ENCODE measurements at places on chromosomes 5 and 9. TPM values are rescaled to one million over a fixed set of nuclear protein-coding genes. Genes with fewer than 3 reads are reported as not detected.

GRCh38 chr5:24497591-24498157 lies 147.1 kb downstream of the CDH10 start:
- no peaks in the 10 kb centered on the region for H3K27me3 ChIP-seq
- H3K36me3 ChIP-seq = no peaks in the 10 kb centered on the region
- no peaks in the 10 kb centered on the region for H3K4me1 ChIP-seq
- no peak overlapping the region for H3K4me3 ChIP-seq
- H3K27ac ChIP-seq = no peak overlapping the region

SLC24A2 gene
- not detected for total RNA-seq

GRCh38 chr5:35067985-35068384 lies 20.2 kb upstream of the AGXT2 start:
- H3K4me3 ChIP-seq = no peak overlapping the region
- no peak for DNase-seq
- H3K27ac ChIP-seq = no peak overlapping the region
- H3K36me3 ChIP-seq = no peaks in the 10 kb centered on the region
- H3K4me1 ChIP-seq = no peaks in the 10 kb centered on the region

- DNase-seq = no peak
- H3K27me3 ChIP-seq = peaks cover 7% of the 10 kb centered on the region
- no peak overlapping the region for H3K27ac ChIP-seq
- no peaks in the 10 kb centered on the region for H3K4me1 ChIP-seq
- H3K36me3 ChIP-seq = no peaks in the 10 kb centered on the region
These were observed 75.9 kb upstream of the DAB2 start for GRCh38 chr5:39500551-39501175.

GRCh38 chr9:32986971-32987370 lies 14.5 kb downstream of the APTX start:
- no peak overlapping the region for H3K27ac ChIP-seq
- DNase-seq = no peak
- peaks cover 7% of the 10 kb centered on the region for H3K4me1 ChIP-seq
- no peaks in the 10 kb centered on the region for H3K27me3 ChIP-seq
- no peak overlapping the region for H3K4me3 ChIP-seq

DNA sequence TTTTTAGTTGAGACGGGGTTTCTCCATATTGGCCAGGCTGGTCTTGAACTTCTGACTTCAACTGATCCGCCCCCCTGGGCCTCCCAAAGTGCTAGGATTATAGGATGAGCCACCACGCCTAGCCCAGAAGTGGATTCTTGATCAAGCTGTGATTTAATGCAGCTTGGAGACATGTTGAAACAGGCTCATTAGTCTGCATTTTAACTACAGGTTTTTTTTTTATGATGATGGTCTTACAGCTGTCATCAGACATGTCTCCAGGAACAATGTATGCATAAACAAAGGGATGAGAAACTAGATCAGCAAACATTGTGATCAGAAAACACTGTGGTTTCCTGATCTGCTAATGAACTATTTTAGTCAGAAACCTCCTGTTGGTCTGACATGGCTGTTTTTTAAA lies 30.0 kb upstream of the PLPP1 start:
- DNase-seq = no peak
- no peak overlapping the region for H3K27ac ChIP-seq
- peaks cover 1% of the 10 kb centered on the region for H3K27me3 ChIP-seq
- peaks cover 8% of the 10 kb centered on the region for H3K4me1 ChIP-seq

GLRA1 gene
- not detected for total RNA-seq

DNA sequence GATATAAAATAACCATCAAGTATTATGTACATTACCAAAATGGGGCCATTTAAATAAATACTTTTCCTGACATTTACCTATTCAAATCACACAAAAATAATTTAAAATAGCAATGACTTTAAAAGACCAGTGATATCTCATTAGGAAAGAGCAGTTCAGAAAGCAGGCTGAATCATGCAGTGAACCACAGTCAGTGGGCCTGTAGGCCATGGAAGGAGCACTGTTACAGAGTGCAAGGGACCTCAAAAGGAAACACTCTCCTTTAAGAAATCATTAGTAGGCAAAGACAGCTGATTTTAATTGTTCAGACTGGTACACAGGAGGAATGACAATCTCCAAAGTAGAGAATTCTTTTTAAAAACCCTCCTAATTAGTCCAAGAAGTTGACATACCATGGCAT lies 283.5 kb upstream of the EFNA5 start:
- H3K4me3 ChIP-seq = no peak overlapping the region
- peaks cover 3% of the 10 kb centered on the region for H3K36me3 ChIP-seq
- no peak for DNase-seq
- H3K27me3 ChIP-seq = no peaks in the 10 kb centered on the region
- H3K27ac ChIP-seq = no peak overlapping the region

DNA sequence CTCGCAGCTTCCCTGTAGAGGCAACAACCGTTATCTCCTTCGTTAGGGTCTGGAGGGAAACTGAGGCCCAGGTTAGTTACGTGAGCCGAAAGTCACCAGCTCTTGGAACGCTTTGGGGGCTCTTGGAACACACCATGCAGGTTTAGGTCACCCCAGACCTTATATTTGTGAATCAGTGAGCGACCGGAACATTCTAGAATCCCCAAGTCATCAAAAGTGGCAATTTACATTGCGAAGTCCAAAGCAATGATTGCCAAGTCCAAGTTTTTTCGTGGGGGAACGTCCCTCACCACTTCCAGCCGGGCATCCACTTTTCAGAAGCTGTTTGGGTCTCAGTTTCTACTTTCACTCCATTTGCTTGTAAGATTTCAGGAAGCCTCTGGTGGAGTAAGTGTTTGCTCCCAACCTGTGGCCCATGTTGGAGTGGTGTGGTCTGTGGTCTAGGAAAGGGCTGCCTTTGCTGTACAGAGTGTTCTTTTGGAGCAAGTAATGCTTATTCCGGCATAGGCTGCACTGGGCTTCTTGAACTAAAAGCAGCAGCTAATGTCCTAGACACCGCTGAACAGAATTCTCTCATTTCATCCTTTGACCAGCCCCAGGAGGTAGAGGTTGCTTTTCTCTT lies 32.8 kb upstream of the SPRY4 start:
- peak overlapping the region; percentile 77 for H3K4me3 ChIP-seq
- H3K36me3 ChIP-seq = no peaks in the 10 kb centered on the region
- peaks cover 41% of the 10 kb centered on the region for H3K4me1 ChIP-seq
- no peaks in the 10 kb centered on the region for H3K27me3 ChIP-seq
- H3K27ac ChIP-seq = peak overlapping the region; percentile 83

DNA sequence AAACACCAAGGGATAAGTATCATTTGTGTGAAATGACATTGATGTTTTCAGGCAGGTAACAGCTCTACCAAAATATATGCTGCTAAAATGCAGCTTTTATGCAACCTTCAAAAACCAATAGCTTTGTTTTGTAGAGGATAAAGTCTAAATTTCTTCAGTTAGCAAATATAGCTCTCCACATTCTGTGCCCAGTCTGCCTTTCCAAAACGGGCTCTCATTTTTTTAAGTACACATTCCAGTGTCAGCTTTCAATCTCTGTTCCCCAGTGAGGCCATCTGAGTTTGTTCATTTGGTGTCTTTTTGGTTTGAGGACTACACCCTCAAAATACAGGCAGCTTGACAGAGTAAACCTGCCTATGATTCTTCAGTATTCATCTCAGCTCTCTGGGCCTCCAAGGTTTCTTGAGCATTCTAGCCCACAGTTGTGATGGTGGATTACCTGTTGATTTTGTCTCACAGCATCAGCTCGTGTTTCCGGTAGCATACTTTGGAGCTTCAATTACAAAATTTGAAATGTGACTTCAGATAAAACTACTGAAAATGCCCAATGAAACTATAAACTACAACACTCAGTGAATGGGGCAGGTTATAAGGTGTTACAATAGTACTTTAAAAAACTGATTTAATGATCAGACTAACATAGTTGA lies 55.7 kb downstream of the NR3C1 start:
- H3K36me3 ChIP-seq = peaks cover 16% of the 10 kb centered on the region
- DNase-seq = no peak
- no peak overlapping the region for H3K4me3 ChIP-seq
- peaks cover 27% of the 10 kb centered on the region for H3K4me1 ChIP-seq
- no peak overlapping the region for H3K27ac ChIP-seq

- no peak for DNase-seq
- no peaks in the 10 kb centered on the region for H3K4me1 ChIP-seq
- no peak overlapping the region for H3K27ac ChIP-seq
- H3K36me3 ChIP-seq = no peaks in the 10 kb centered on the region
- no peaks in the 10 kb centered on the region for H3K27me3 ChIP-seq
These were observed 46.7 kb downstream of the MYO10 start for GRCh38 chr5:16889203-16889971.

LCN12 gene
- total RNA-seq = 2.5 TPM

TSSK1B gene
- total RNA-seq = not detected

PPP3R2 gene
- total RNA-seq = not detected

DNA sequence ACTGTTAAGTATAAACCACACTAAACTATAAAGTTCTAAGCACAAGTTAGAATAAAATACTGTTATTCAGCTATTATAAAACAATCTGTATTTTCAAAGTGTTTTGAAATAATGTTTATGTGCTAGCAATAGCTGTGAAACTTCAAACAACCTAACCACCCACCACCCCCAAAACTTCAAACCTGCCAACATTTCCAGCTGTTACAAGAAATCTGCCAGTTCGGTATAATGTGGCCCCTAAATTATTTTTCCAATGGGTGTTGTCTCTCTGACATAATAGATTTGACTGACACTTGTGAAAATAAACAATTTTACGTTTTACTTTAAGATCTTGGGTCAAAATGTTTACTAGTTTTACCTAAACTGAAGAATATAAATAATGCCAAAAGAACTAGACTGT lies 24.7 kb downstream of the MAPKAP1 start:
- no peaks in the 10 kb centered on the region for H3K4me1 ChIP-seq
- no peak for DNase-seq
- H3K27ac ChIP-seq = no peak overlapping the region
- H3K4me3 ChIP-seq = no peak overlapping the region
- H3K27me3 ChIP-seq = no peaks in the 10 kb centered on the region
- H3K36me3 ChIP-seq = peaks cover 3% of the 10 kb centered on the region

NADK2 gene
- total RNA-seq = 16.2 TPM

DNA sequence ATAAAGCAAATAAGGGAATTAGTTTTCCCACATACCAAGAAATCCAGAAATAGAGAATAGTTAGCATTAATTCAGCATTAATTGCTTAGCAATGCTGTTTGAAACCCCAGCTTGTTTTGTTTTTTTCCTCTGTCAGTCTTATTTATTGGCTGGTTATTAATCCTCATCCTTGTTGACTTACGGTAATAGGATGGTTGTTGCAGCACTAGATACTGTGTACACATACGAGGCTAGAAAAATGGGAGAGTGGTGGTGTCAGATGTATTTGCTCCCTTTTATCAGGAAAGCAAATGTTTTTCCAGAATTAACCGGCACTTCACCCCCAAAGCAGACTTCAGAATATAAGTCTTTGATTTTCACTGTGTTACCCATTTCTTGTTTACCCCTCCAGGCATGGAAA lies 60.4 kb downstream of the ERBIN start:
- peaks cover 4% of the 10 kb centered on the region for H3K4me1 ChIP-seq
- no peak overlapping the region for H3K27ac ChIP-seq
- peaks cover 10% of the 10 kb centered on the region for H3K36me3 ChIP-seq
- no peaks in the 10 kb centered on the region for H3K27me3 ChIP-seq
- no peak for DNase-seq
- no peak overlapping the region for H3K4me3 ChIP-seq

DNA sequence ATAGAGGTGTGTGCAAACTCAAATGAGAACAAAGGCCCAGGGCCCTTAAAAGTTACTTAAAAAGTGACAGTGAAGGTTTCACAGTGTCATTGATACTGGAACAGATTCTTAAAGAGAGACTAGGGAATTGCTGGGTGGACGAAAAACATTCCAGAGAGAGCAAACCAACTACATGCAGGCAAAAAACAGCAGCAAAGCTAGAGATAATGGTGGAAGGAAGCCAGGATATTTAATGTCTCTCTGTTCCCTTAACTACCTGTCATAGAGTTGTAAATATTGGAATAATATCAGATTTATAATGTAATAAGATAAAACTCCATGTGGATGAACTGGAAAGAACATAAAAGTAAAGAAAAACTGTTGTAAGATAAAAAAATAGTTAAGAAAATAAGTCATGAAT lies 508.6 kb downstream of the TAF11L14 start:
- H3K27me3 ChIP-seq = no peaks in the 10 kb centered on the region
- no peak for DNase-seq
- H3K4me3 ChIP-seq = no peak overlapping the region
- no peaks in the 10 kb centered on the region for H3K4me1 ChIP-seq

DNA sequence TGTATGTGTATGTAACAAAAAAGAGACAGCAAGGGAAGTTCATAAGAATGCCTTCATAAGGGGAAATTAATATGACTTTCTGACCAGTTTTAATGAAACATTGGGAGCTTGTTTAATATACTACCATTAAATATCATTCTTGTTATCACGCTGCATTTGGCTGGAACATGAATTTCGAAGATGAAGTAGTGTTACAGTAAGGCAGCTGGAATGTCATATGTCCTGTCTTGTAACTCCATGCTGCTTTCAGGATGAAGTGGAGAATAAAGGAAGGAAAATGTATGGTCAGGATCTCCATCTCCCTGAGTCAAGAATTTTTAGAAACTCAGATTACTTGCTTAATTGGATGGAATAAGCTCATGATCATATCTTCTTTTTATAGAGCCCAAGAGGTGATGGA lies 61.5 kb upstream of the DMAC1 start:
- H3K4me1 ChIP-seq = no peaks in the 10 kb centered on the region
- no peak overlapping the region for H3K4me3 ChIP-seq
- H3K36me3 ChIP-seq = no peaks in the 10 kb centered on the region
- no peaks in the 10 kb centered on the region for H3K27me3 ChIP-seq
- H3K27ac ChIP-seq = no peak overlapping the region

- no peaks in the 10 kb centered on the region for H3K36me3 ChIP-seq
- no peaks in the 10 kb centered on the region for H3K27me3 ChIP-seq
- DNase-seq = no peak
- no peak overlapping the region for H3K27ac ChIP-seq
- no peaks in the 10 kb centered on the region for H3K4me1 ChIP-seq
- H3K4me3 ChIP-seq = no peak overlapping the region
These were observed 250.8 kb downstream of the SLIT3 start for GRCh38 chr5:169050146-169050571.

DNA sequence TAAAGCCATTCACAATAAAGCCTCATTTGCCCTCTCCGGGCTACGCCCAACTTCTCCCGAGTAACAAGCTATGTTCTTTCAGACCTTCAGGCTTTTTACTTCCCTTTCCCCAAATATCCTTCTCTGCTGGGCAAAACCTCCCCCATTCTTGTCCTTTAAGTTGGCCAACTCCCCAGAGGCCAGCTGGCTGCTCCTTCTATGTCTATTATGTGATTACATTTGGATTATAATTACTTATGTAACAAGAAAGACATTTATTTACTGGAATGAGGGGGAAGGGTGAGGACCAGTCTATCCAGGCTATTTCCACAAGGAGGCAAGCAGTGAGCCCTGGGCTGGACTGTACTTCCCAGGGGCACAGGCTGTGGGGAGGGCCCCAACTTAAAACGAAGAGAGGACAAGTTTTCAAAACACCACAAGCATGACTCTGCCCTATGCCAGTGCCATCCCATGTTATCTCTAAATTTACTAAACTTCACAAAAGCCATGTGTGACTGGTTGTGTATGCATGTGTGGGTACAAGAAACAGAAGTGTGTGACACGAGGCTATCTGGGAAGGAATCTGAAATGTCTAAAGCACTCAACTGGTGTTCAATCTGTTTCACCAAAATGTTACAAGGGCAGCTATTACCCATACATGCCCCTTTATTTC lies 84.5 kb downstream of the GNAQ start:
- peaks cover 3% of the 10 kb centered on the region for H3K36me3 ChIP-seq
- H3K4me3 ChIP-seq = no peak overlapping the region
- H3K27me3 ChIP-seq = no peaks in the 10 kb centered on the region
- peaks cover 30% of the 10 kb centered on the region for H3K4me1 ChIP-seq
- DNase-seq = no peak
- H3K27ac ChIP-seq = no peak overlapping the region

- no peak overlapping the region for H3K4me3 ChIP-seq
- no peaks in the 10 kb centered on the region for H3K36me3 ChIP-seq
- H3K27me3 ChIP-seq = peaks cover 29% of the 10 kb centered on the region
- H3K4me1 ChIP-seq = peaks cover 4% of the 10 kb centered on the region
- no peak overlapping the region for H3K27ac ChIP-seq
These were observed 2.8 kb downstream of the CDH6 start for GRCh38 chr5:31196309-31196708.

All from activated CD4-positive, alpha-beta memory T cell treated with anti-CD3 and anti-CD28 coated beads, Interleukin-2, amount 10 ng/mL, durations not matched to agents 7 days and 5 days (primary cell).